ENCODE measurements at places on chromosomes 6 and 20.

GRCh38 chr6:723540-723939 is 30.6 kb upstream of the EXOC2 start:
- DNase-seq, result no peak

GRCh38 chr6:151722342-151722741 is 85.1 kb upstream of the ESR1 start:
- DNase-seq, result peak; percentile 3

GRCh38 chr6:143128681-143129015 is 68.0 kb downstream of the AIG1 start:
- DNase-seq, result no peak

- no peak for DNase-seq
Observed at GRCh38 chr20:52624281-52624680, 347.9 kb upstream of the TSHZ2 start.

GRCh38 chr20:10034717-10035571 is at the start of gene ANKEF1:
Gene ANKEF1, plus strand, starts transcription at chr20:10034987. Its CDS starts 3,315 bp downstream, at chr20:10038302.
- peak; percentile 86 for DNase-seq

DNA sequence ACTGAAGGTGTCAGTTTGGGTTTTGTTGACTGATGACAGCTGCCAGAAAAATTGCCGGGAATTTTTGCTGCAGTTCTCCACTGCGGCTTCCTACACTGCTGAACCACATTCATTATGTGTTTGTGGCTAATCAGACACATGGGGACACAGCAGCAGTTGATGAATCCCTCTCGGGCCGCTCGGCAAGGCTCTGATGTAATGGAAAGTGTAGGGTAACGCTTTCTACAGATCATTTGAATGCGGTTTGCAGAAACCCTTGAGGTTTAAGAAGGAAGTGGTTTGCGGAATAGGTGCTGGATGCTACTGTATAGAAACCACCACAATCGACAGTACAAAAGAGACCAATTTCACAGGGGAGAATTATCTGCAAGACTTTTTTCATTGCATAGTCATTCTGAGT is 138.7 kb upstream of the SASH1 start:
- peak; percentile 72 for DNase-seq

DNA sequence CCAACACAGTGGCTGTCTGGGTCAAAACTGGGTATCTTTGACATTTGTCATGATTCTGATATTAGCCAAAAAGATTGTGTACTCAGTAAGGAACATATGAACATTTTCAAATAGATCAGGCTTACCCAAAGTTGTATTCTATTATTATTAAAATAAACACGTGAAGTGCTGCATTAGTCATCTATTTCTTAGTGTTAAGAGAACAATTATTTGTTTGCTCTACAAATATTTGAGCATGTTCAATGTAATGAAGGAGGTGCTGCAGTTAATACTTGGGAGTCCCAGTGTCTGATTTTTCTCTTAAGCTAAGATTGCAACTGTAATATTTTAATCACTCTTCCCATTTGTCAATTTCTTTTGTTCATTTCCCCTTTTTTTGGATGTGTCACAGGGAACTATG is 28.2 kb downstream of the CNR1 start:
- DNase-seq, result no peak

- DNase-seq, result peak; percentile 14
Observed at GRCh38 chr6:166203003-166203640, 35.5 kb upstream of the TBXT start.

DNA sequence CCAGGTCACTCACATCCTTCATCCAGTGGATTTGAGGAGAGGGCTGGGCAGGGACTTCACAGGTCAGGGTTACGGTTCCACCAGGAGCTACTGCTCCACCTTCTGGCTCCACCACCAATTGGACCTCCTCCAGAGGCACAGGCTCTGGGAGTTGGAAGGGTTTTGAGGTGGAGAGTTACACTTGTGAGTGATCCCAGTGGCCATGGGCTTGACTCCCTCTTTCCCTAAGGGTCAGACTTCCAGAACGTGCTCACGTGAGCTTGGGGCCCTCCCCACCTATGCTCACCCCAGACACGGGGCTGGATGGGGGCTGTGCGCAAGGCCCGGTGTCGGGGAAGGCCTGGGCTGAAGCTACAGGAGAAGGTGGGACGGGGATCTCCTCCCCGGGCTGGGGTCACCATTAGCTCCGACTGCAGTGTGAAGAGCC is 1.5 kb downstream of the AGER start:
- no peak for DNase-seq
